ENCODE measurements at places on chromosomes 11 and 22.

GRCh38 chr11:72478669-72479068 is 44.3 kb upstream of the CLPB start:
- no peak for DNase-seq

DNA sequence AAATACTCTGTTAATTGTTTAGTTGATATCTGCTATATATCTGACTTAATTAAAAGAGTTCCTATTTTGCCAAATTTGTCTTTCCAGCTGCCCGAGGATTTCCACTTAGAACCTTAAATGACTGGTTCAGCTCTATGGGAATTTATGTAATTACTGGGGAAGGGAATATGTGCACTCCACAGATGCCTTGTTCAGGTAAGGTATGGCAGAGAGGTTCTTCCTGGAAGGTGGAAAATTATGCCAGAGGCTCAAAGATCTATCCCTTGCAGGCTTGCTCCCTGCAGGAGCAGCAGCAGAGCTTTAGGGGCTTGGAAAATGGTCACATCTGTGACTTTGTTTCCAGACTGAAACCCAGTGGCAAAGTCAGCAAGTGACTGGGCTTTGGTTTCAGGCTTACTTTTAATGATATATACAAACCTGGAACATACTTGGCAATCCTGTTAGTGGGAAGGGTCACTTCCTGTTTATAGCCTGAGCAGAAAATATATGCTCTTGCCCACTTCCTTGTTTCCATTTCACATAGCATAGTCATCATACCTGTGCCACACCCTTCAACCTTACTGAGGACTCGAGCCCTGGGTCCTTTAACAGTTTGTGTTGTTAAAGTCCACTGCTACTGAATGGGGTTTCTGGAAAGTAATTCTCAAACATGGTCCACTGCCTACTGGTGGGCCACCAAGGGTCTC is 23.7 kb downstream of the WBP2NL start:
- DNase-seq = peak; percentile 10

- DNase-seq = peak; percentile 25
Measured at GRCh38 chr22:25235547-25236290, 16.3 kb downstream of the CRYBB2 start.

- DNase-seq = no peak
Measured at GRCh38 chr11:59225017-59225416, 12.3 kb upstream of the MPEG1 start.

- DNase-seq = peak; percentile 87
Measured at GRCh38 chr22:37218771-37219411, 6.6 kb upstream of the SSTR3 start.

DNA sequence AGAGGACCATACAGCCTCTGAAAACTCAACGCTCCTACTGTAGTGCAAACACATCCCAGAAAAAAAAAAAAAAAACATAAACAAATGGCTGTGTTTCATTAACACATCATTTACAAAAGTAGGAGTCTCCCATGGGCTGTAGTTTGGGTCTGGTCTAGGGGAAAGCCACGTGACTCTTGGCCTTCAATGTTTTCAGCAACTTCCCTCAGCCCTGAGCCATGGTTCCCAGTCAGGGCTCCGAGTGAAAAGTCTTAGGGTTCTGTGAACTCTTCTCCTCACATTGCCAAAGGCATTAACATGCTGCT is 58.5 kb downstream of the CSNK2A3 start:
- no peak for DNase-seq

- DNase-seq = no peak
Measured at GRCh38 chr22:44595841-44596341, 97.9 kb upstream of the RTL6 start.

GRCh38 chr11:131099746-131100145 is 183.5 kb upstream of the SNX19 start:
- DNase-seq = no peak

DNA sequence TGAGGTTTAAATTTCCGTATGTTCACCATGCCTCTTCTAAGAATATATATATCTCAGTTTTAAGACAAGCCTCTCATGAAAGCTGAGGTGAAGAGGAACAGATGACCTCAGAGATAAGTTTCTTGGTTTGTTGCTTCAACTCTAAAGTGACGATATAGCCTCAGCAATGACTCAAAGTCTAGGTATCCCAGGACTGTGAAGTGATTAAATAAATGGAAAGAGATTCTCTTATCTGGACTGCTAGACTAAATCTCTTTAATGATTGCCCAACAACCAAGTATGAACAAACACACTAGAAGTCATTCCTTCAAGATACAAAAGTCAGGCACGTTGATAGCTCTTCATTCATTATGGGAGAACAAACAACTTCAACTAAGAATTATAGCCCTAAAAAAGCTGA is 15.3 kb downstream of the CADM1 start:
- DNase-seq = no peak

GRCh38 chr11:69700278-69701140 is 3.3 kb downstream of the FGF19 start:
- DNase-seq = no peak

DNA sequence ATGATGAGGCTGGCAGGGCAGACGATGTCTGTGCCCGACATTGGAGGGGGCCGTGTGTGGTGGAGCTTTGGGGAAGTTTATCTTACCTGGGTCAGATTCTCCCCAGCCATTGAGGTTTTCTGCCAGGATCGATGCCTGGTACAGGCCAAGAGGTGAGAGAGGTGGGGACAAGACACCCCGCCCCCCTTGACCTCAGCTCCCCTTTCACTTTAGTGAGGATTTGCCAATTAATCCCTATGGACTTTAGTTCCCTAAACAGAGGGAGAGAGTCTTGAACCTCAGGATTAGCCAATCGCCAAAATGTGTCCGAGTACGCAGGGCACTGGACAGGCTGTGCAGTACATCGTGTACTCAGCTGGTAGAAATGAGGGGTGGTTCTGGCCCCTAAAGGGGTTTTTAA is 541 bp downstream of the HORMAD2 start:
- DNase-seq = no peak

DNA sequence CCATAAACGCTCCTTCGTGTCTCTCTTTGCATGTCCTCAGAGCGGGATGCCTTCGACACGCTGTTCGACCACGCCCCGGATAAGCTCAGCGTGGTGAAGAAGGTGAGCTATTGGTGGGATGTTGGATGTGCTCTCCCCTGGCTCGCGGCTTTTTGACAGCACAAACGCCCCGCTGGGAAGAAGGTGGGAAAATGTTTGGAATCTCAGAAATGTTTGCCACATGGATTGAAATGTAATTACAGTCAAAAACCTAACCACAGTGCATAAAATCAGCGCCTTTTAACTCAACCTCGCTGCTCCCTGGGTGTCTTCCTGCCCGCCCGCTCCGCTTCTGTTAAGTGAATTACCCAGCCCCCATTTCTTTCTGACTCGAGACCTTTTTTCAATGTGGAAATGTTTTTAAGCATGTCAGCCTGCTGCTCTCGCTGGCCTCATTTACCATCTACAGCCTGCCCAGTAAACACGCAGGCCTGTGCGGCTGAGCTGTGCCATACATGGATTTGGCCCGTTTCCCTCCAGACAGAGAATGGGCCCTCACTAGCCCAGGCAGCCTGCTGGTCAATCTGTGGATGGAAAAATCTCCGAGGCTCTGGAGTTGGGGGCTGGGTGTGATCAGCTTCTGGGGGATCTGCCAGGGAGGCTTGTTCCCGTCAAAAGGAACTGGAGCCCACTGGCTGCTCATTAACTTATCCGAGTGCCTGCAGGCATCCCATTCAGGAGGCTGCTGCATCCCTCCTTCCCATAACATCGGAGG is 32.7 kb upstream of the PARVG start:
- no peak for DNase-seq

- DNase-seq = no peak
Measured at GRCh38 chr22:43860126-43860525, 2.2 kb downstream of the SULT4A1 start.

DNA sequence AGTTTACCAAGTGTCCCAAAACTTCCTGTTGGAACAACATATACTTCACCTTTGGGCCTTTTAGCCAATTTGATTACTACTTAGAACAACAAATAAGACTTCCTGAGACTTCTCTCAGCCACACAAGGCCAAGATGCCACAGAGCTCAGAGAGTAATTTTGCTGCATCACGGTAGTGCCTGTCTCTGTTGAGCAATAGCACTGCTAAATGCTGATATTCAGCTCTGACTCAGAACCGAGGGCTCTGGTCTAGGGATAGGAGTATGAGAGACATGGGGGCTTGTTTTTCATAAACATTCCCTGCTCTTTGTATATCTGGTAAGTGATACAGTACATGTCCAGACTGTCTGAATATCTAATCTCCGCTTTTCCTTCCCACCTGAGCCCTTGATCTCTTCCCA is 260.4 kb upstream of the ARHGAP20 start:
- DNase-seq = no peak

DNA sequence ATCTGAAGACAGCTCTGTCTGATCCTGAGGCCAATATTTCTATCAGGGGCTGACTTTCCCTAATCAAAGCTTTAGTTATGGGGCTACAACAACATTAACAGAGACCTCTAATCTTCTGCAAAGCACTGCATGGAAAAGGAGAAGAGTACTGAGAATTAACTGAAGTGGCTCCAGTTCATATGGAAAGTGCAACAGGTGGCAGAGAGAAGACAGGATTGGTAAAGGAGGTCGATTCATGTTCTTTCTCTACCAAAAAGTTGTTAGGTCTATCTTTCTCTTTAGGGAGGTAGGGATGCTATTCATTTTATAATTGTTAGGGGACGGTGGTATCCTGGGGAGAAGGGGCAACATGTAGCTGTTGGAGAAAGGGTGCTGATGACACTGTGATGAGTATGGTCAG is 232.7 kb upstream of the NARS2 start:
- no peak for DNase-seq

DNA sequence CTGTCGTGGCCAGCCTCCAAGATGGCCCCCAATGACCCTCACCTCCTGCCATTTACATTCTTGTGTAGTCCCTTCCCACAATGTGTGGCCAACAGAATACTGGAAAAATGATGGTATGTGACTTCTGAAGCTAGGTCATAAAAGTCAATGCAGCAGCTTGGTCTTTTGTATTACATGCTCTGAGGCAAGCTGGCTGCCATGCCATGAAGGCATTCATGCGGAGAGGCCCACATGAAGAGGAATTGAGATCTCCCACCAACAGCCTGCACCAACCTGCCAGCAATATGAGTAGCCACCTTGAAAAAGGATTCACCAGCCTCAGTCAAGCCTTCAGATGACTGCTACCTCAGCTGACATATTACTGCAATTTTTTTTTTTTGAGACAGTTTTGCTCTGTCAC is 4.6 kb downstream of the MRTFA start:
- DNase-seq = no peak

DNA sequence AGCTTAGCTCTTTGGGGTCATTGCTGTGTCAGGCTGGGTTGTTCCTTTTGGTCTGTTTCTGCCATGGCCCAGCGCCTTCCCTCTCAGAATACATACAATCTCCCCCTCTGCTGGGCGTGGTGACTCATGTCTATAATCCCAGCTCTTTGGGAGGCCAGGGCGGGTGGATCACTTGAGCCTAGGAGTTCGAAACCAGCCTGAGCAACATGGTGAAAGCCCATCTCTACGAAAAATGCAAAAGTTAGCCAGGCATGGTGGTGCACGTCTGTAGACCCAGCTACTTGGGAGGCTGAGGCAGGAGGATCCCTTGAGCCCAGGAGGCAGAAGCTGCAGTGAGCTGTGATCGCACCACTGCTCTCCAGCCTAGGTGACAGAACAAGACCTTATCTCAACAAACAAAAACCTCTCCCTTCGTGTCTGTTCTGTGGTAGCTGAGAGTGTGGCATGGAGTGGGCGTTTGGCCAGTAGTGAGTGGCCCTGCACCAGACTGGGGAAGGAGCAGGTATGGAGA is 46.7 kb upstream of the RAB1B start:
- no peak for DNase-seq

- no peak for DNase-seq
Measured at GRCh38 chr11:128133501-128133900, 453.9 kb downstream of the ETS1 start.

GRCh38 chr11:81987829-81988472 is 745.7 kb downstream of the FAM181B start:
- DNase-seq = no peak

DNA sequence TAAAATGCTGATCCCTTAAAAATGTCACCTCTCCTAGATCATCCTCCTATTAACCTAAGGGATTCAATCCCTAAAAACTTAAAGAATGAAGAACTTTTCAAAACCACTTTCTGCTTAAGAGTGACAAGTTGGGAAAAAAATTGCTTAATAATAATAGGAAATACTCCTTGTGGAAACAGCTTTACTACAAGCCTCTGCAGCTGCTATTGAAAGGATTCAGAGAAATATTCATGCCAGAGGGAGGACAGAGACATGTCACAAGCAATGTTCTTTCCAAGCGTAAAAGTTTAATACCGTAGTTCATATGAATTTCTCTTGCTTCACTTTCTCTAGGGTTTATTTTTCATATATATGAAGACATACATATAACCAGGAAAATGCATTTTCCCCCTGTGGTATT is 98.2 kb downstream of the ARHGAP20 start:
- no peak for DNase-seq

DNA sequence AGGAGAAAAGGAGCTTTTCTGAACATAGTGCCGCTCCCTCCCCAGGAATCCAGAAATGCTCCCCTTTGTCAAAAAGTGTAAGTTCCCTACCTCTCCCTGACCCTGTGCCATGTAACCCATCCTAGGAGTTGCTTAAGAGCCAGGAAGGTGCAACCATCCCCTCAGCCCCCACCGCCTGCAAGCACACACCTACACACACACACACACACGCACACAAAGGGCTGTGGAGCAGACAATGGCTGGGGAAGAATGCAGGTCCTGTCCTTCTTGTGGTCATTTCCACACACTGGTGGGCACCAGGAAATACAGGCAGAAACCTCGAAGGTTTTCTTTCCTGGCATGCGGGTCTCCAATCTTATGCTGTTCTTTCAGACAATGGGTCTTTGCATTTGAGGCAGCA is 1.2 kb downstream of the P2RX3 start:
- no peak for DNase-seq

- no peak for DNase-seq
Measured at GRCh38 chr11:69286374-69287371, 7.3 kb upstream of the MYEOV start.

- no peak for DNase-seq
Measured at GRCh38 chr22:50436015-50436830, 38.6 kb downstream of the SBF1 start.

DNA sequence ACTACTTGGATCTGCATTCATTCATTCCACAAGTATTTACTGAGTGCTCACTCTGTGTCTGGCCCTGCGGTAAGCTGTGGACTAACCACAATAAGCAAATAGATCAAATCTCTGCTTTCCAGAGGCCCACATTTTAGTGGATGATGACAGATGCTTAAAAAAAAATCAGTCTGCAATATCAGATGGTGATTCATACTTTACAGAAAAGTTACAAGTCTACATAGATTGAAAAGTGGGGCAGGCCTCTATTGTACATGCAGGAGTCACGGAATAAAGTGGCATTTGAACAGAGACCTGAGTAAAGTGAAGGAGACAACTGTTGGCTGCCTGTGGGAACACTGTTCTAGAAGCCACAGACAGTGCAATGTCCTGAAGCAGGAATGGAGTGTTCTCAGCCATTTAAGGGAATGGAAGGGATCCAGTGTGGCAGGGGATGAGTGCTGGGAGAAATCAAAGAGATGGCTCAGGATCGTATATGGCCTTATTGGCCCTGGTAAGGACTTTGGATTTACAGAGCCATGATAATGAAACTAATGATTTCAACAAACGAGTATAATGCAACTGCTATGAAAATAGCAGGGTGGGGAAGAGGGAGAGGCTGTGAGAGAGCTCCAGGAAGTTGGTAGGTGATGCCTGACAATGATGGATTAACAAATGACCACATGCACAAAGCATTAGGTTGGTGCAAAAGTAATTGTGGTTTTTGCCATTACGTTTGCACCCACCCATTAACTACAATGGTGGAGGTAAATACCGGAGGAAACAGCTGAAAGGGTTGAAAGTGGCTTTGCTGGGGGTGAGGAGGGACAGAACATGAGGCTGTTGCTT is 31.1 kb downstream of the TMEM45B start:
- DNase-seq = peak; percentile 68
